ENCODE measurements at places on chromosomes 6 and 20.

- no peak for DNase-seq
Observed at GRCh38 chr20:49762940-49763766, 49.5 kb upstream of the B4GALT5 start.

DNA sequence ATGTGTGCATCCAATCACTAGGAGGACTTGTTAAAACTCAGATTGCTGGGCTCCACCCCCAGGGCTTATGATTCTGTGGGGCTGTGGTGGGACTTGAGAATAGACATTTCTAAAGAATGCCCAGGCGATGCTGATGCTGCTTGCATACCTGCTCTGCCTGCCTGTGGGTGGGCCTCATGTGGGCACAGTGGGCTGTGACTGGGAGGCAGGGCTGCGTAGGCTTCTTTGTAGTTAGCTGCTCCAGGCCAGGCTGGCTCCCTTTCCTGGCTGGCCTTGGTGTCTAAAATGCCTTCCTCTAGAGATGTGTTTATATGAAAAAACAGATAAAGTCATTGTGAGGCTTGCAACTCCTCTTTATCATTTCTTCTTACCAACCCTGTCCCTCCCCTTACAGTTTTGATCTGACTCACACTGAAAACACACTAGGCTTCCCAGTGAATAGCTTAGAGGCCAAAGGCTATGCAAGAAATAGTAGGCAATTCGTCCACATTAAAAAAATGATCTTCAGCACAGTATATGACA is 495.5 kb upstream of the MAP3K7 start:
- no peak for DNase-seq

DNA sequence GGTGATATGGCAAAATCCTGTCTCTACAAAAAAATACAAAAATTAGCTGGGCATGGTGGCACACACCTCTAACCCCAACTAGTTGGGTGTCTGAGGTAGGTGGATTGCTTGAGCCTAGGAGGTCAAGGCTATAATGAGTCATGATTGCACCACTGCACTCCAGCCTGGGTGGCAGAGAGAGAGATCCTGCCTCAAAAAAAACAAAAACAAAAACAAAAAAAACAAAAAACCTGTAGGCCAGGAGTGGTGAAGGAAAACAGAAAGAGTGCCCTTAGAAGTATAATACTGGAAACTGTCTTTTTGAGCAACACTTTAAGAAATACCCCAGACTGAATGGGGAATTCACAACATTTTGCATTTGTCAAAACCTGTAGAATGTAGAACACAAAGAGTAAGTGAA is 85.3 kb downstream of the JARID2 start:
- no peak for DNase-seq

DNA sequence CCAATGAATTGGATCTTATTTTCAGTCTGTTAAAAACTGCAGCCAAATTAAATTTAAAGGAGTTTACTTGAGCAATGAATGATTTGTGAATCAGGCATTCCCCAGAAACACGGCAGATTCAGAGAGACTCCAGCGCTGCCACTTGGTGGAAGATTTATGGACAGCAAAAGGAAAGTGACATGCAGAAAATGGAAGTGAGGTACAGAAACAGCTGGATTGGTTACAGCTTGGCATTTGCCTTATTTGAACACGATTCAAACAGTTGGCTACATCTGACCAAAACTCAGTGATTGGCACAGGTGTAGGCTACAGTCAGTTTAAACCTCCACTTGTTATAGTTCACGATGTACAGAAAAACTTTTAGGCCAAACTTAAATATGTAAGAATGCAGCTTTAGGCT is 257.6 kb upstream of the IMPG1 start:
- DNase-seq = no peak

DNA sequence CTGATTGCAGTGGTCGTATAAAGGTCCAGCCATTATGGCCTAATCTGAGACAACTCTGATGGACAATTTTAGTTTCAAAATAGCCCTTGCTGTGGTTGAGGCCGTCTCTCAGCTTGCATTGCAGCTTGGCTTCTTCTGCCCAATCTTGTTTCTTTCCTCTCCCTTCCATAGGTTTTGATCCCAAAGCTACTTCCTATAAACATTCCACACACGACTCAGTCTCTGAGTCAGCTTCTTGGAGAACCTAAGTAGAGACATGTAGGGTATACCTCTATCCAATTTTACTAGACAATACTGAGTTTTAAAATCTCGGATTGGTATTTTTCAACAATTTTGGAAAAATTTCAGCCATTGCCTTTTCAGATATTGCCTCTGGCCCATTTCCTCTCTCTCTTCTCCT is 13.4 kb downstream of the IYD start:
- no peak for DNase-seq

- peak; percentile 73 for DNase-seq
Observed at GRCh38 chr6:34246563-34247391, 2.0 kb downstream of the SMIM29 start.

DNA sequence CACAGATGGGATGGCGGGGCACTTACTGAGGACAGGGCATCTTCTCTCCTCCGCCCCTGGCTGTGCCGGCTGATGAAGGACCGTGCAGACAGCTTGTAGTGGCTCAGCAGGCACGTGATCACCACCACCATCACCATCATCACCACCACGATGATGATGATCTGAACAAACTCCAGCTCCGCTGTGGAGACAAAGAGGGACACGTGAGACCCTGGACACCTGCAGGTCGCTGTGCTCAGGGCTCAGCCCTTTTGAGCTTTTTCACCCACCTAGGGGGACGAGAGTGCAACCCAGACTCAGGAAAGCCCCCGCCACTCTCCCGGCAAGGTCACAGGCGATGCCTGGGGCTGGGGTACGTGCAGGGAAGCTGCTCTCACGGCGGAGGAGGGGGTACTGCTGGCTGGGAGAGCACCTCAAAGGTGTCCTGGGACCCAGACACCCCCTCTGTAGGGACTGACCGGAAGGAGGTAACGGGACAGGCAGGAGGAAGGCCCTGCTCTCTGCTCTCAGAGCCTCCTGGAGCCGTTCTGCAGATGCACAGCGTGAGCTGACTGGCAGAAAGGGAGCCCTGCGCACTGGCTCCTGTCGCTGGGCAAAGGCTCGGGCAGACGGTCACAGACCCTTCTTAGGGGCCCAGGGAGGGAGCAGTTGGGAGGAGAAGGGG is 39.4 kb upstream of the ZBP1 start:
- peak; percentile 29 for DNase-seq

DNA sequence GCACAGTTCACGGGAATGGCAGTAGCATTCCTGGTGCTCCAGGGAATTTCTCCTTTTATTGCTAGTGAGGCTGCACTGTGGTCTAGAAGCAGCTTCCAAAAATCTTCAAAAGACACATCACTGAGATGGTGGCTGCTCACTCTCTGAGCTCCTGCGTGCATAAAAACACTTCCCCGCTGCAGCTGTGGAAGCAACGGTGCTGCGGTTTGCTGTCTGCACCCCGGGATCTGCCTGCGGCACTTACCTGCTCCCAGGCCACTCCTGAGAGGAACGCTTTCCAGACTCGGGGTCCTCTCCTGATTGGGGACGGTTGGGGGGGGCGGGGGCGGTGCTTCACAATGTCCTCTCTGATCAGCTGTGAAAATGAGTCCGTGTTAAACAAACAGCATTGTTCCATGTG is 77.9 kb downstream of the TMEM242 start:
- no peak for DNase-seq

- DNase-seq = no peak
Observed at GRCh38 chr6:307065-307814, 15.0 kb downstream of the DUSP22 start.

DNA sequence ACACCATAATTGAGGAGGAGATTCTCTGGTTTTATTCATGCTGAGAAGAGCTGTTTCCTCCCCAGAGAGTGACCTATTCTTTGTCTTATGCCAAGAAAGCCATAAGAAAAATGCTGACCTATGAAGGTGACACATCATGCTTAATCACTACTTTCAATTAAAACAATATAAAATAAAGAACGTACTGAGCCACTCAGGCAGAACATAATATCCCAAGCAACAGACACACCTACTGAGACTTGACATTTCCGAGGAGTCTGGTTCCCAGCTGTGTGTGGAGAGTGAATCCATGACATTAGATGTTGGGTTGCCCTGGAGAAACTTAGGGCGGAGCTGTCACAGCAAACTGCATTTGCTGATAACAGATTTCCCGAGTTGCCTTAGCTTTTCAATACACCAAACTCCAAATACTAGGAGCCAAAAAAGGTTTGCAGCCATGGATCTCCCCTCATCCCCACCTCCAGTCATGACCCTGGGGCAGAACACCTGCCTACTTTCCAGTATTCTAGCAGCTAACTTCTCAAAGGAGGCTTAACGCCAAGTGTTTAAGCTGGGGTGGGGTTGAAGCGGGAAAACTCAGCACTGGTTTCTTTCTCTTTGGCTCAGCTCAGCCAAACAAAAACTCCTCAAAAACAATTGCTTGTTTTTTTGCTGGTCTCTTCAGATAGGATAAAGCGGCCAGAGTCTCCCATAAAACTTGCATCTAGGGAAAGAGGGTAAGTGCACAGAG is 92.2 kb downstream of the BACH2 start:
- no peak for DNase-seq

DNA sequence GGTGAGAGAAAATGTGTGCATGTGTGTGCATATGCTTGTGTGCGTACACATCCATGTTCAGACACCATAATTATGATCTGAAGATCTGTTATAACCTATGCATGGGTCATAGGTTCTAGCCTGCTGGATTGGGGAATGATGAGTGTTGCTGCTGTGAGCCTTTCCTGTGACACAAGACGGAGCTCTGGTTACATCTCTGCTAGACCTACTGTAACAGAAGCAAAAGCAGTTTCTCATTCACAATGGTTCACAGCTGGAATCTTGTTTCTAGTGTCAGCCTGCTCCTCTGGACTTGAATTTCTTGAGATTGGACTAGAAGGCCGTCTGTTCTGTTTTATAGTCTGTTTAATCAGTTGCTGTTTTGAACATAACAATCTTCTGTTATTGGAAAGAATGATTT is 40.1 kb downstream of the DEFB114 start:
- DNase-seq = no peak

DNA sequence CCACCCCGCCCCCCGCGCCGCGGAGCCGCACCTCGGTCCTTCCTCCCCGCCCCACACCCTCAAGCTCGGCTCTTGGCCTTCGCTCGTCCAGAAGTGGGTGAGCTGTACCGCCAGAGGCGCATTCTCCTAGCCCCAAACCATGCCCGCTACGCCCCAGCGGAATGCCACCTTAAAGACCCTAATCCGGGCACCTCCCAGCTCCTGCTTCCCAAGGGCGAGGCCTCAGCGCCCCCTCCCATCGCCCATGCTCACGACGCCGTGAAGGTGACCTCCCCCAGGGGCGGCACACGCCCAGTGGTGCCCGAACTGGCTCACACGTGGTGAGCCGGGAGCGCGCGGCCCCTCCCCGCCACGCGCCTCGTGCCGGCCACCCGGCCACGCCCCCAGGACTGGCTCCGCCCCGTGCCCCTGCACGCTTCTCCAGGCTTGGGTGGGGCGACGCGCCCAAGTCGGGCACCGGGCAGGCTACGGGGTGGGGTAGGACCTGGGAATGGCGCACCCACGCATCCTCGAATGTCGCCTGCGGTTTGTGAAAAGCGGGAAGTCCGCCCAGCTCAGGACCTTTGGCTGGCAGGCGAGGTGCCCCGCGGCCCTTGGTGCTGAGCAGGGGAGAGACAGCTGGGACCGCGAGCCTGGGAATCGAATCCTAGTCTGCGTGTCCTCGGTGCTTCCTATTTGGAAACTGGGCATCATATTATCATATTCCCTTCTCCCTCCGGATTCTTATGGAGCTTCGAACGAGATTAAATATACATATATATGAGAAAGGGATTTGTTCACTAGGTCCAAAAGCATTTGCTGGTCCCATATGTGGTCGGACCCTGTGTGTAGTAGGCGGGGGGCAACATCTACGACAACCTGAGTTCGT is 941 bp upstream of the SOX12 start:
- DNase-seq = peak; percentile 90

GRCh38 chr6:150029749-150030148 is 4.4 kb upstream of the RAET1L start:
- no peak for DNase-seq

Data from GM13976 (cell line).